ENCODE measurements at places on chromosomes 3 and 15.

GRCh38 chr3:100206687-100207086, 54.1 kb upstream of the TBC1D23 start:
- no peak for DNase-seq

DNA sequence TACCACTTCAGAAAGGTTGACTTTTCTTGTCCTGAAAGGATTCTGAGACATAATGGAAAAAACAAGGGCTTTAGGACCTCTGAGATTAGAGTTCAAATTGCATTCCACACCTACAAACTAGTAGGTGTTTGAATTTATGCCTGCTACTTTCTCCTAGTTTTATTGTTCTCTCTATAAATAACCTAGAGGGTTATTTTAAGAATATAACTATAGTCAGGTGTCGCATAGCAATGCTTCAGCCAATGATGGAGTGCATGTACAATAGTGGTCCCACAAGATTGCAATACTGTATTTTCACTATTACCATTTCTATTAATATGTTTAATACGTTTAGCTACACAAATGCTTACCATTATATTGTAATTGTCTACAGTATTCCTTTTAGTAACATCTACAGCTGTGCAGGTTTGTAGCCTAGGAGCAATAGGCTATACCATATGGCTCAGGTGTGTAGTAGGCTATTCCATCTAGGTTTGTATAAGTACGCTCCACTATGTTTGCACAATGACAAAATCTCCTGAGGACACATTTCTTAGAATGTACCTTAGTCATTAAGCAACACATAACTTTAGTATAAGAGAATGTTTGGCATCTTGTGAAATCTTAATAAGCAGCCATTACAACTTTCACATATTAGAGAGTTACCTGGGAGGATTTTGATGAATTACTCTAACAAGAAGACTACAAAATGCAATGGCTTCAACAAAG, 1352.5 kb downstream of the ZPLD1 start:
- no peak for DNase-seq

- no peak for DNase-seq
Observed at GRCh38 chr3:115233021-115233420, 85.9 kb upstream of the ZBTB20 start.

- no peak for DNase-seq
Observed at GRCh38 chr3:85603378-85603777, 644.6 kb downstream of the CADM2 start.

DNA sequence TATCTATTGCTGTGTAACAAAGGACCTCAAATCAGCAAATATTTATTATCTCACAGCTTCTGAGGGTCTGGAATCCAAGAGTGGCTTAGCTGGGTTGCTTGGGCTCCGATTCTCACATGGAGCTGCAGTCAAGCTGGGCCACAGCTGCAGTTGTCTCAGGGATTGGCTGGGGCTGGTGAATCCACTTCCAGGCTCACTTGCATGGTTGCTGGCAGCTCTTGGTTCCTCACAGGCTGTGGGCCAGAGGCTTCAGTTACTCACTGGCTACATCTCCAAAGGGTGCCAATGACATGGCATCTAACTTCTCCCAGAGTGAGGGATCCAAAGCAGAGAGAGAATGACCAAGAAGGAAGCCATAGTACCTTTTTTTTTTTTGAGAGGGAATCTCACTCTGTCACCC, 13.9 kb upstream of the SYNM start:
- no peak for DNase-seq

DNA sequence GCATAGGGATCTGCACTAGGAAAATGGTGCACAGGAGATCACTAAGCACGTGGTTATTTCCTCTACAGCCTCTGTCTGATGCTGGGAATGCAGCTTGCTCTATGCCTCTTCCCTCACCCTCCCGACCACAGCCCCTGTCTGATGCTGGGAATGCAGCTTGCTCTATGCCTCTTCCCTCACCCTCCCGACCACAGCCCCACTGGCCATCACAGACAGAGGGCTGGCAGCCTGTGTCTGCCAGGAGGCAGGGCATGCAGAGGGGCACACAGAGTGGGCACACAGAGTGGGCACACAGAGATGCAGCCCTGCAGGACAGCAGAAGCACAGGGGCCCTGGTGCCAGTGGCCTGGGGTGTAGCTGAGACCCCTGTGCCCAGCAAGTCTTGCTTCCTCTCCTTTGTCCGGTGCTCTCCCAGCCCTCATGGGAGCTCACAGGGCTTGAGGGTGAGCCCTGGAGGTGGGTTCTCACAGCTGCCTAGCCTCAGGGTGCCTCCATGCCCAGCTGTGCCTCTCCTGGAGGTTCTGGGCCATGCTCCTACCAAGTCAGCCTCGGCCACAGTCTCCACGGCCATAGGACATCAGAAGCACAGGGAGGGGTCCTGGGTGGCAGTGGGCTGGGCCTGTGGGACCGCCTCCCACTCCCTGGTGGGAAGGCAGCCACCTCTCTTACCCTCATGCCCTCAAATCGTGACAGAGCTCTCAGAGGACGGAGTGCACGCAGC, 65.8 kb downstream of the EXOG start:
- no peak for DNase-seq

DNA sequence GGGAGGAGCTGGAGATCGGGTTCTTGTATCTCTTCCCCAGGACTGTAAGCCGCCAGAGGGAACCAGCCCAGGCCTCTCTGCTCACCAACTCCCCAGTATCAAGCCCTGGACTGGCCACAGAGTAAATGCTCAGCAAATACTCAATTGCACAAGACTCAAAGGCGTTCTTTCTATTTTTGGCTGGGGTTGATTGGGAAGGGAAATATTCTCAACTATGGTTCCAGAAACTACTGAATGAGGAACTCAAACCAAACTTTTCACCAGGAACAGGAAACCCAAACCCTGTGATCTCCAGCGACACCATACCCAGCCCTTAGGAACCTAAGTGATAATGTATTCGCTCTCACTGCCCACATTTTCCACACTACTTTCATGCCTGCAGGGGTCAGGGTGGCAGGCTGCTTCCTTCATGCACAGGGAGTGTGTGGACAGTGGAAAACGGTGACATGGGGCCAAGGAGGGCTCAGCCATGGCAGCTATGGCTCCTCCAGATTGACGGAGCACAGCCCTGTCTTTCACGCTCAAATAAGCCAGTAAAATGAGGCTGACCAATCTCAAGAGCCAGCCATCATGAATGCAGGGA, 124.7 kb upstream of the RAD18 start:
- DNase-seq: no peak

GRCh38 chr3:45236964-45237363, 10.9 kb upstream of the TMEM158 start:
- no peak for DNase-seq

DNA sequence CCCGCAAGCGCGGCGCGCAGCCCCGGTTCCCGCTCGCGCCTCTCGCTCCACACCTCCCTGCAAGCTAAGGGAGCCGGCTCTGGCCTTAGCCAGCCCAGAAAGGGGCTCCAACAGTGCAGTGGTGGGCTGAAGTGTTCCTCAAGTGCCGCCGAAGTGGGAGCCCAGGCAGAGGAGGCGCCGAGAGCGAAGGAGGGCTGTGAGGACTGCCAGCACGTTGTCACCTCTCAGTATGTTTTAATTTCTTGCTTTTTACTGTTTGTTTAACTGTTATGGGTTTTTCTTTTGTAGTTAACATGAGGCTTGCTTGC, 1525.7 kb downstream of the SI start:
- no peak for DNase-seq

DNA sequence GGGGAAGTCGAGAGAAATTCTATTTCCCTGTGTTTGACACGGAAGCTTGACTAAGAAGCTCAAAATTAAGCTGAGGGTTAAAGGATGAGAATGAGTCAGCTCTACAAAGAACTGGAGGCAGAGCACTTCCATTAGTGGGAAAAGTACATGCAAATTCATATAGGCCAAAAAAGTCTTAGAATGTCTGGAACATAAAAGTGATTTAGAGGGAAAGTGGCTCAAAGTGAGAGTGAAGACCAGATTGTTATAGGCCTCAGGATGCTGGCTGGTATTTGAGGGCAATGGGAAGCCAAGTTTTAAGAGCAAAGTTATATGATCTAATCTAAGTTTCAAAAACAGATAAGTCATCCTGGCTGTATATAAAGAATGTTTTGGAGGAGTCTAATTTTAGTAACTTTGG, 857.3 kb downstream of the NAALADL2 start:
- no peak for DNase-seq

DNA sequence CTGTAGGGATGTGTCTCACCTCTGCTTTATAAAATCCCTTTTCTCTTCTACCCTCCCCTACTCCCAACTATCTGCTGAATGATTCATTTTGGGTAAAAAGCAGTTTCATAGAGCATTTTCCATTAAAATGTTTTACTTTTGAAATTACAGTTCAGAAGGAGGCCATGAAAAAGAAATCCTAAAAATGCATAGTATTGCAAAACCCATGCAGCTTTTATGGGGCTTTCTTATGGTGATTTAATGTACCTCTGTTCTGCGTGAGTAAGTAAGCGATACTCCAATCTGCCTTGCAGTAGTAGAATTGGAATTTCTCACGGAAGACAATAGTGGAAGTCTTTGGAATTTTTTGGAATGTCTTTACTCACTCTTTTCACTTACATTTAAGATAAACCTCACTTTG, 111.9 kb downstream of the ARPP21 start:
- no peak for DNase-seq

DNA sequence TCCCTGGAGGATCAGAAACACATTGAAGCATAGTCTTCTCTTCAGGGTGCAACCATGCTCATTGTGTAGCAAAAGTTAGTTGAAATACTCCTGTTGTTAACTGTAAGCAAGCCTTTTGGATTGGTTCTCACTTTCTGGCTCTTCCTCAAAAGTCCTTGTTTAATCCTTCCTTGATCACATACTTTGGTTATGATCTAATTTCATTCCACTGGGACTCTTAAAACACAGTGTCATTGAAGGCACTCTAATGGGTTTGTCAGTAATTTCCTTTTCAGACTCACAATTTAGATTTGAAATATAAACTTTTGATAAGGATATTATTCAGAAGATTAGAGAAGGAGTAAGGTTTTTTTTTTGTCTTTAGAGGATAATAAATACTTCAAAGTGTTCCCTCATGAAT, 451.7 kb upstream of the SGO1 start:
- no peak for DNase-seq

GRCh38 chr3:186451371-186451770, 89.3 kb upstream of the DGKG start:
- no peak for DNase-seq

DNA sequence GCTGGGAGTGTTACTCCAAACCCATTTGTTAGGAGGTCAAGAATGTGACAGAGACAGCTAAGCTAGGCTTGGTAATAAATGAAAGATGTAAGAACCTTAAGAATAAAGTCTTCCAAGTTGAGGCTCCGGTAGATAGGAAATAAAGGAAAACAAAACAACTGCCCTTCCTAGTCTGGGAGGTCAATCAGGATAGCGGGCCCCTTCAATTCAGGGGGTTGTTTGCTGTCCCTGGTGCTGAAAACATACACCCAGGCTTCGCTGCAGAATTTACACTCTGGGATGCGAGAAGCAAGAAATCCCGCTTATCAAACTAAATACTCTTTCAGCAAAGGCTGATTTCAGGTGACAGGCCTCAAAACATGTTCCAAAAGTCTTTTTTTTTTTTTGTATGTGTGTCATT, 393.4 kb downstream of the NTRK3 start:
- DNase-seq: no peak

- DNase-seq: no peak
Observed at GRCh38 chr3:136276049-136276755, 26.1 kb downstream of the PCCB start.

GRCh38 chr15:80530737-80531365, 126.7 kb downstream of the ARNT2 start:
- no peak for DNase-seq

GRCh38 chr3:149258298-149258697, 36.7 kb upstream of the CP start:
- DNase-seq: no peak

DNA sequence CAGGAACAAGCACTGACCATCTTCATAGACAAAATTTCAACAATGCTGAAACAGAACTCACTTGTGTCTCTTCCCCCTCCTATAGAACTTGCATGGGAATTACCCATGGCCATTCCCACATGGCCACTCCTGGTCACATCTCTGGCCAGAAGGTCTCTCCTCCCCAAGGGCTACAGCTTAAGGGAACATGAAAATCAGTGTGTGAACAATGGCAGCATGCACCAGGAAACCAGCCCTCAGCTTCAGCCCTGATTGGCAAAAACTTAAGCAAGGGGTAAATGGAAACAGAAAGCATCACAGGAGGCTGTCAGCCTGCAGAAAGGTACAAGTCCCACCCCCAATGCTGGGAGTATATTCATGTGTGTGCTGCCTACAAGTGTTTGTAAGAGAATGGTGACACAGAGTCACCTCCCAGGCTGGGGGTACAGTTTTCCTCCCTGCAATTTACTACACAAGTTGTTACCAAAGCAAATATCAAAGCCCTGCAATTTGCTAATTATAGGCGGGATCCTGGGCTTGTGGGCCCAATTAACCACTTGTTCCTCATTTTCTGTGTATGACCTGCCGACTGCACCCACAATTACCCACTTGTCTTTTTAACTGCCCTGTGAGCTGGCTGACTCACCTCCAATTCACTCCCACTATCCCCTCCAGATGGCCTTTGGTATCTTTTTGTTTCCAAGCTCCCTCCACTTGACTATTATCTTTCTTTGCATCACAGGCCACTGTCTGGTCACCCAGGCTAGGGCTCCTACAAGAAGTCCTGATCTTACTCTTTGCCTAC, 84.4 kb upstream of the HES1 start:
- no peak for DNase-seq
